CD4-positive, alpha-beta T cell treated with Interleukin-6 at 100 ng/mL for 8 hours (primary cell): ENCODE measurements at places on chromosomes 1 and 21.

DNA sequence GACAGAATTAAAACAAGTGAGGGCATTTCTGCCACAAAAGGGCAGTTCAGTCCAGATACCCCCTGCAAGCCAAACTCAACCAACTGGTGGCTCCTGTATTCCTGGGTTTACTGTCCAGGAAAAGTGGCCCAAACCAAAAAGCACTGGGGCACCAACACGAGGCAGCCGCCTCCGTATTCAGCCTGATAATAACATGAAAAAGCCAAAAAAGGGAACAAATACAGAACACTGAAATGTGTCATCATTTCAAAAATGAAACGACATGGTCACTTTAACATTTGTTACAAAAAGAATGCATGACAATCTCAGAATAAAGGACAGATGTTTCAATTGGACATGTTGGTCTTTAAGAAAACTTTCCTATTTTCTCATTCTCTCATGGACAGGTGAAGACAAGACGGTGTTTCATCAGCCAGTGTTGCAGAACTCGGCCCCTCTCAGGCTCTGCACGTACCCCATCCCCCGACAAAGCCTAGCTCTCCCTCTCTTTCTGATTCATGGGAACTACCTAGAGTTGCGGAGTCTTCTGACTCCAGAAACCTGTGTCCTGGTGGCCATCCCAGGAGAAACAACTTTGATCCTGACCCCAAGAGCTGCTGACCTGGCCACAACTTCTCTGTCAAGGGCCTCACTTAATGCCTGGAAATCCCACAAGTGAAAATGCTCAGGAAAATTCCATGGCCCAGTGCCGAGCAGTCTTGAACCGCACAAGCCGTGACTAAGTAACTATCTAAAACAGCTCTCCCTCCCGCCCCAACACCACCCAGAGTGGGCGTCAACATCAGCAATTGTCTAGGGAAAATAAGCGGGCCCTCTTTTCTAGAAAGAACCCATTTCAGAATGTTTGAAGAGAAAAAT is 27.1 kb downstream of the ZBTB17 start:
- no peak for DNase-seq

- DNase-seq = no peak
Observed at GRCh38 chr1:58459911-58460310, 86.6 kb downstream of the OMA1 start.

- peak; percentile 12 for DNase-seq
Observed at GRCh38 chr1:39576016-39576657, 453 bp downstream of the PABPC4 start.

- DNase-seq = no peak
Observed at GRCh38 chr1:51515982-51516648, 3.0 kb downstream of the EPS15 start.

DNA sequence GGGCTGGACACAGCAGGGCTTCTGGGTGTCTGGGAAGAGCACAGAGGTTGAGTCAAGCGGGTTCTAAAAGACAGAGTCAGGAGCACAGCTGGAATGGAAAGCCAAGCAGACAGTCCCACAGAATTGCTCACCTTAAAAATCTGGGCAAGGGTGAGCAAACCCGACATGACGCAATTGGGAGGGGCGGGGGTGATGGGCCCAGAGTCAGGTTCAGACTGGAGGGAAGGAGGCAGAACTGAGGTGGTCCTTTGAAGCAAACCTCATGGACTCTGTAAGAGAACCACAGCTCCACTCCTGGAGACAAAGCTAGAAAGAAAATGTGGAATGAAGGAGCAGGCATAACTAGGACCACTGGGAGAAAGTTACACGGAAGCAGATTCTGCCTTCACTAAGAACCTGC is 49.0 kb downstream of the FAM78B start:
- no peak for DNase-seq

DNA sequence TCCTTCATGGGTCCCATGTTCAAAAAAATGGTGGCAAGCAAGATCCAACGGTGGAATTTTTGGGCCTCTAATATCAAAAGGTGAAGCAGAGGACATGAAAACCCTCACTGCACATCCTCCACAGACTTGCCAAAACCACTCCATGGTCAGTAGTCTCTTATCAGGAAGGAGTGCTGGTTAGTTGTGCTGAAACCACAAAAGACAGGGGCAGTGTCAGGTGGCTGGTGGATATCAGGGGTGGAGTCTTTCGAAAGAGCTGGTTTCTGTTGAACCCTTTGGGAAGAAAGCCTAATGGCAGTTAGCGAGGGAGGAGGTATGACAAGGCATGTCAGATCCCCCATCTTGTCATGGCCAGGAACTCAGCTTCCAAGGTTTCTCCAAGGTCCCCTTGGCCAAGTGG is 395.9 kb upstream of the CAMK1G start:
- no peak for DNase-seq

- no peak for DNase-seq
Observed at GRCh38 chr1:230130172-230130944, 63.3 kb downstream of the GALNT2 start.

- no peak for DNase-seq
Observed at GRCh38 chr1:3609016-3609768, 2.1 kb downstream of the MEGF6 start.
